ENCODE measurements at places on chromosomes 13 and 19. TPM values are rescaled to one million over a fixed set of nuclear protein-coding genes. Genes with fewer than 3 reads are reported as not detected.

The SULT2A1 gene
- total RNA-seq, result not detected

The FXYD1 gene
- total RNA-seq, result 29.9 TPM

The TNNI3 gene
- total RNA-seq, result not detected

The PCDH8 gene
- not detected for total RNA-seq

The RNF113B gene
- total RNA-seq, result not detected

The CGB8 gene
- not detected for total RNA-seq

The ETV2 gene
- 0.44 TPM for total RNA-seq

The VSTM2B gene
- not detected for total RNA-seq

The ZNF526 gene
- total RNA-seq, result 6.3 TPM

The RFPL4A gene
- total RNA-seq, result not detected

The IL12RB1 gene
- 2.3 TPM for total RNA-seq

DNA sequence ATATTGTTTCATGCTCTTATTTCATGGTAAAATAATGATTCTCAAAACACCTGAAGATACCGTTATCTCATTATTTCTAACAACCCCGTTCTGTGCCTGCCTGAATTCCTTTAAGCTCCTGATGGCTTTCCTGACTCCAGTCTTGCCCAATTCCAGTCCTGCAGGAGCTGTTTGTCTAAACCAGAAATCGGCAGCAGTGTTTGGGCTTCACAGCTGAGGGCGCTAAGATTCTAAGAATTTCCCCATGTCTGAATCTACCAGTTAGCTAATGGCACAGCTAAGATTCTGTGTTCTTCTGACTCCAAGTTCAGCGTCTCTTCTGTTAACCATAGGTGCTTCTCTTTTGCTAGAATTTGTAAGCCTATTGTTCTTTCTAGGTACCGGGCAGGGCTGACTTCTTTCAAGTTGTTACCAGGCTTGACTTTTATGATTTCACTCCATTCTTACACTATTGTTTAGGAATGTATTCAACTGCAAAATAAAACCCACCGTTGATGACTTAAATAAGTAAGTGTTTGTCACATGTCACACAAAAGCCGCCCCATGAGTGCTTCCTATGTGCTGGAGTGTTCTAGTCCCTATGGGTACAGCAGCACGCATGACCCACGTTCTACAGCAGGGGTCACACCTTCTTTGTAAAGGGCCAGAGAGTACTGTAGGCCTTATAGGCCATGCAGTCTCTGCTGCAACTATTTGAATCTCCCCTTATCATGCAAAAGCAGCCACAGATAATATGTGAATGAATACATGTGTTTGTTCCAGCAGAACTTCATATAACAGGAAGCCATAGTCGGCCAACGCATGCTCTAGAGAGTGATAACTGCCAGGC lies 168.3 kb upstream of the RNF113B start:
- DNase-seq, result no peak

- no peak for DNase-seq
Observed at GRCh38 chr13:40518481-40518882, 148.0 kb downstream of the FOXO1 start.

- no peak for DNase-seq
Observed at GRCh38 chr13:43797159-43797558, 10.4 kb upstream of the ENOX1 start.

- no peak for DNase-seq
Observed at GRCh38 chr13:113113846-113114271, 8.3 kb downstream of the F7 start.

GRCh38 chr19:55809381-55810058 lies 22.3 kb downstream of the NLRP11 start:
- peak; percentile 21 for DNase-seq

DNA sequence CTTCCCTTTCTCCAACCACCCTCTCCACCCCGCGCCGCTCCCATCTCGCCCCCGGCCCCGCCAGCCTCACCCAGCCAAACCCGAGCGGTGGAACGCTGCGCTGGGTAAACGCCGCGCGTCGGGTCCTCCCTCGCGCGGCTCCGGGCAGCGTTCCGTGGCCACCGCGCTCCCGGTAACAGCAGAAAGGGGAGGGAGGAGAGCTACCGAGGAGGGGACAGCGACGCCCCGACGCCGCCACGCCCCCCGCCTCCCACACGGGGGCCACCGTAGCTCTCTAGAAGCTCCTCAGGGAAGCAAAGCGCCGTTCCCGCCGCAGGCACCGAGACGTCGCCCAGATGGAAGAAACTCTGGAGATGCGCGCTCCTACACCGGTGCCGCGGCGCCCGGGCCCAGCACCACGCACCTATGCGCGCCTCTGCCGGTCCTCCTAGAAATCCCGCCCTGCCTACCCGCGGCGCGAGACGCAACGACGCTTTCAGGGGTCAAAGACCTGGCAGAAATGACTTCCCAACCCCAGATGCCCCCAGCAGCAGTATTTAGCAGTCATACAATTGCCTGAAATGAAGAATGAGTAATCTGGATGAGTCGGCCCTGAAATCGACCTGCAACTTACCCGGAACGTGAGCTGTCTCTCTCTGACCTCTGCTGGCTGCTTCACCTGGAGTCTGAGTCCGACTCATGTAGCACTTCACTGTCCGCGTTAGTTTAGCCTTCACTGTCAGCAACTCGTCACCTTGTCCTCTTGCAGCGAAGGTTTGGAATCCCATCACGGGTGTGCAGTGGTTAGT lies at the start of gene RUBCNL:
TSS of gene RUBCNL (minus strand) at position 189 of the 788 bp plus-strand sequence. CDS start 14,777 bp downstream, outside the sequence.
- no peak for DNase-seq

DNA sequence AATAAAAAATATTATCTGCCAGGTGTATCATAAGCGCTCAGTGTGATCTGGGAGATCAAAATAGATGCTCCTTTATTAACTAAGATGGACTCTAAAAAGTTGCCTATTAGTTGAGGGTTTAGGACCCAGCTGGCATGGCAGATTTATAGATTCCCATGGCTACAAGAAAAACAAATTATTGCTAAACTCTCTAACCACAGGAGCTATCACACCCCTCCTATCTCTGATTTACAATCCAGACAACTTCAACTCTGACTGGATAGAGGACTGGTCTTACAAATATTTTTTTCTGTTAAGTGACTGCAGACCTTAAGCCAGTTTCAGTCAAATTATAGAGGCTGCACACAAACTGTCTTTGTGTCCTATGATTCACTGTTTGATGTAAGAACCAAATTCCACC lies 45.4 kb upstream of the MYCBP2 start:
- DNase-seq, result no peak

DNA sequence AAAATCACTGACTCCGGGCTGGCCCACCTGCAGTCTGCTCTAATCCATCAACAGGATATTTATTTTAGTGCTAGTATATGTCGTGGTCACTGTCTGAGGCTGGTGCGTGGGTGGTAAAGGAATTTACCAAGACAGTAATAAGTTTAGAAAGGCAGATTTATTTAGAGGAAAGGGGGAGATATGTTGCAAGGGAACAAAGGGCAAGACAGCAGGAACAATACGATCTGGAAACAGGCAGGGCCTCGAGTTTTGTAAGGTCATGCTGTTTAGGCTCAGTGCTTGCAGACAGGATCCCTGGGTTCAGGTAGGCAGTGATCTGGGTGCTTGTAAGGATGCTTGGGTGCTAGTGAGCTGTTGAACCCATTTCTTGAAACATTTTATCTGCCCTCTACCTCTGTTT lies 748.2 kb upstream of the SLITRK5 start:
- DNase-seq, result no peak

DNA sequence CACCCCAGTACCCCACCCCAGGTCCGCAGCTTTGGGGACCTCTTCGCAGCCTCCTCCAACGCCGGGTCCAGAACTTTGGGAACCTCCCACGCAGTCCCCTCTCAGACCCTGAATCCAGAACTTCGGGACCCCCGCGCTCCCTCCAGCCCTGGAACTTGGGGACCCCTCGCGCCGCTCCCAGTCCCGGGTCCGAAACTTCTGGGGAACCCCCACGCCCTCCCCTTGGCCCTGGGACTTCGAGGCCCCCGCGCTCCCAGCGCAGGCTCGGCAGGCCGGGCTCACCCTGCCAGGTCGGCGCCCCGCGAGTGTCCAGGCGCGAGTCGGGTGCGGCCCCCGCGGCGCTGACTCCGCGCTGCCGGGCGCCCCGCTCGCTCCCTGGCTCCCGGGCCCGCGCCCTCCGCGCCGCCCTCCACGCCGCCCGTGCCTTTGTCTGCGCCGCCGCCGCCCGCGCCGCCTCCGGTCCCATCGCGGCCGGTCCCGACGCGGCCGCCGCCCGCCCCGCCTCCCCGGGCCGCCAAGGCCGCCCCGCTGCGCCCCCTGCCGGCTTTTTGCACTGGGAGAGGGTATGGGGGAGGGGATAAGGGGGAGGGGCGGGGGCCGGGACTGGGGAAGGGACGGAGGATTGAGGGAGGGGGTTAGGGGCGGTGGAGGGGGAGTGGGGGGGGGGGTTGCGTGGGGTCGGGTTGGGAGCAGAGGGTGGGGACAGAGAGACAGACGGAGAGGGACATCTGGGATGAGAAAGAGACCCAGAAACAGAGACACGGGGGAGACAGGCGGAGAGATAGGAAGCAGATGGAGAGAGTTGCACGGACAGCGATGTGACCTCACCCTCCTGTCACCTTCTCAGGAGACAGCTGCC lies at the start of gene HOMER3:
TSS of gene HOMER3 (minus strand) at position 449 of the 859 bp plus-strand sequence. CDS start 2,235 bp downstream, outside the sequence.
- no peak for DNase-seq

DNA sequence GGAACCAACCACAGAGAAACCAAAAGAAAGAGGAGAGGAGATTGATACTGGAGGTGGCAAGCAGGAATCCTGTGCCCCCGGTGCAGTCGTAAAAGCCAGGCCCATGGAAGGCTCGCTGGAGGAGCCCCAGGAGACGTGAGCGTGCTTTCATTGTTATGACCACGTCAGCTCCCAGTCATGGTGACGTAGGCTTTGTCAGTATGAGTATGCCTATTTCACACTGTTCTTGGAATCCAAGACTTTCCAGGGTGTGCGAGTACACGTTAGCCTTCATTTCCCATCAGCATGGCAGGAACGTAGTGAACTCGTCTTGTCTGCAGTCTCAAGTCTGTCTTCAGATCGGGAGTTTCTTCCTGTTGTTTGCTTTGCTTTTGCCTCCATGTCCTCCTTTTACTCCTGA lies 15.4 kb upstream of the CHAMP1 start:
- no peak for DNase-seq

DNA sequence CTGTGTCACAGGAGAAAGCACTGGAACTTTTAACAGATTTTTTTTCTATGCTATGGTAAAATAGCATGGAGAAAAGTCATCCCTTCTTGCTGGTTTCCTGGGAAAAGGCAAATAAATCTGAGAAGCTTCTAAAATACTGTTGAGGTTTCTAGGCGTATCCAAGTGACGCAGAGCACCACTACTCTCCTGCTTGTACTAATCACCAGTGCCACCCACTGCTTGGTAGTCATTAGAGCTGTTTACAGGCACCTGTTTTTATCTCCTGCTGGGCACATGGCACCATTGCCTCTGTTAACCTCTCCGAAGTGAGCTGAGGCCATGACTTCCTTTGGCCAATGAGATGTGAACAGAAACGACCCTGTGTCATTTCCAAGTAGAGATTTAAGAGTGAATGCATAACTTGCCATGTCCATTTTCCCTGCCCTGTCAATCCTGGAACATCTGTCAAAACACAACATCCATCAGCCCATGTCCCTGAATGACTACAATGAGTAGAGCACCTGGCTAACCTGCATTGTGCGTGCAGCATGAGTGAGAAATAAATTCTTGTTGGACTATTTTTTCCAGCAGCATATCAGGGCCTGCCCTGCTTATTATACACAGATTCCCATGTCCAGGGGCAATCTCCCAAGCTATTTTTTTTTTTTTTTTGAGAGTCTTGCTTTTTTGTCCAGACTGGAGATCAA lies 17.3 kb upstream of the OXGR1 start:
- no peak for DNase-seq

GRCh38 chr13:113796964-113797676 lies 38.1 kb downstream of the TMEM255B start:
- no peak for DNase-seq

- no peak for DNase-seq
Observed at GRCh38 chr19:2476451-2477140, 669 bp downstream of the GADD45B start.

DNA sequence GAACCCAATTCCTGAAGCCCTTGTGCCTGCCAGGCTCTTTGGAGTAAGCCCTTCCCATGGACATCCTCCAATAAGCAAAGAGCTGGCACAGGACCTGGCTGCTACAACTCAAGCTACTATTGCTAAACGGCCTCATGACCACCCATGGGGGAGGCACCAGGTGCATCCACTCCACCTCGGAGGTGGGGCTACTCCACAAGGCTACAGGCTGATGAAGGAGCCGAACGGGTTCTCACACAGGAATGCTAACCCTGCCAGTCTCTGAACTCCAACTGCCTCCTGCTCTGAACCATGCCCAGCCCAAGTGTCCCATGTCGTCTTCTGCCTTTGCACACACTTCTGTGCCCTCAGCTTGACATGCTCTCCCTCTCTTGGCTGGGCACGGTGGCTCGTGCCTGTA lies 10.0 kb downstream of the SYMPK start:
- no peak for DNase-seq

GRCh38 chr13:61417086-61417570 lies 1.5 kb upstream of the PCDH20 start:
- DNase-seq, result no peak

- DNase-seq, result no peak
Observed at GRCh38 chr13:110812869-110813645, 99.6 kb downstream of the ING1 start.

DNA sequence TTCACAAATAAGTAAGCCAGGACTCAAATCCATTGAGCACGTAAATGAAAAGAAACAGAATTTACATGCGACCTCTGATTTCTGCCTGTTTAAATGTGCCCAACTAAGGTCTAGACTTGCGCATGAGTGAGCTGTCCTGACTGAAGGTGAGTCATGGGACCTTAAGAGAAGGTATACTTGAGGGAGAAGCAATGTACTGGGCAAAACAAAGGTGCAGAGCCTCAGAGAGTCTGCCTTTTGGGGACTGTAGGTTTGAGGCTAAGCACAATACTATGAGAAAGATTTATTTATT lies 45.8 kb downstream of the UFM1 start:
- DNase-seq, result no peak

DNA sequence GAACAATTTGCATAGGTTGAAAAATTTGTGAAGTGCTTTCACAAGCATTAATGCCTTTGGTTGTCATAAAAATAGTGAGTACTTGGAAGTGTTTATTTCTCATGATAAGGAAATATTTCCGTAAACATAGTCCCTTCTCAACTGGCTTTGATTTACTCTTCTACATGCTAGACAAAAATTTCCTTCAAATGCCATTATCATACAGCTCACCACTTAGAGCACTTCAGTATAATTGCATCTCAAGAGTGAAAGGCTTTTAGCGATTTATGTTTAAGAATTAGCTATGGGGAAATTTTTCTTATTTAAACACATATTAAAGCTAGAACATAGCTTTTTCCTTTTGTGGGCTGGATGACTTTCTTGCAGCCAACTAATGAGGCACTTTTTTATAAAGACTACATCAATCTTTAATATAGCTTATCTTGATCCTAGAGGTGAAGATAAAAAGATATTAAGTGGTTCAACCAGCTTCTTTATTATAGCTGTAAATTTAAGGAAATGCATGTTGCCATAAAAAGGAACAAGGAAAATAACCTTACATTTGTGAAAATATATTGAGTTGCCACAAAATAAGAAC lies 656.8 kb downstream of the SLITRK6 start:
- DNase-seq, result no peak

- no peak for DNase-seq
Observed at GRCh38 chr19:38412961-38413360, 10.1 kb downstream of the FAM98C start.
